ENCODE measurements at places on chromosomes 16 and 17. TPM values are rescaled to one million over a fixed set of nuclear protein-coding genes. Genes with fewer than 3 reads are reported as not detected.

CSH2 gene
- not detected for total RNA-seq

PRRT2 gene
- total RNA-seq = 13.5 TPM

KCNJ18 gene
- not detected for total RNA-seq

MFAP4 gene
- 153 TPM for total RNA-seq

NPW gene
- not detected for total RNA-seq

RAD51C gene
- total RNA-seq = 15.2 TPM

ADGRG3 gene
- total RNA-seq = 0.31 TPM

KRTAP4-1 gene
- not detected for total RNA-seq

NME3 gene
- 82.0 TPM for total RNA-seq

LPCAT2 gene
- total RNA-seq = 11.2 TPM

GRCh38 chr17:5843366-5844026 is 226.7 kb upstream of the WSCD1 start:
- ATAC-seq = no peak

- peak; percentile 7 for ATAC-seq
Observed at GRCh38 chr16:67481561-67482232, 740 bp upstream of the ATP6V0D1 start.

- no peak for ATAC-seq
Observed at GRCh38 chr16:85541980-85542900, 70.9 kb upstream of the GSE1 start.

DNA sequence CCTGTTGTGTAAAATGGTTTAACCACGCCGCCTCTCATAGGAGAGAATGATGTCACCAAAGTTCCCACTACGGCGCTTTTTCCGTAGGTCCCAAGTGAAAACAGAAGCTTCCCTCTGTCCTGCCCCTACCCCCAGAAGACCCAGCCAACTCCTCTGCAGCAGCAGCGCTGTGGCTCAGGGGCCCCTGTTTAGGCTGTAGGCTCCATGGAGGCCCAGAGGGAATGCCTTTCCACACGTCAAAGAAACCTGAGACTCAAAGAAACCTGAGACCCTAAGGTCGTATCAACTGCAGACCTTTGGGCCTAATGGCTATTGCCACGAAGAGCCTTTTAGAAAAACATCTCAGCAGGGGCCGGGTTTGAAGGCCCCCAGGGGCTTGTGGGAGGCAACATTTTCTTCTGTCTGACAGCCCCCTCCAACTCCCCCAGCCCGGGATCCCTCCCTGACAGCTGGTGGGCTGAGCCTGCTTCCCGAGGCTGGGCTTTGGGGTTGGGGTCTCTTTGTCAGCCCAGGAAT is 43.1 kb upstream of the MEAK7 start:
- ATAC-seq = no peak

DNA sequence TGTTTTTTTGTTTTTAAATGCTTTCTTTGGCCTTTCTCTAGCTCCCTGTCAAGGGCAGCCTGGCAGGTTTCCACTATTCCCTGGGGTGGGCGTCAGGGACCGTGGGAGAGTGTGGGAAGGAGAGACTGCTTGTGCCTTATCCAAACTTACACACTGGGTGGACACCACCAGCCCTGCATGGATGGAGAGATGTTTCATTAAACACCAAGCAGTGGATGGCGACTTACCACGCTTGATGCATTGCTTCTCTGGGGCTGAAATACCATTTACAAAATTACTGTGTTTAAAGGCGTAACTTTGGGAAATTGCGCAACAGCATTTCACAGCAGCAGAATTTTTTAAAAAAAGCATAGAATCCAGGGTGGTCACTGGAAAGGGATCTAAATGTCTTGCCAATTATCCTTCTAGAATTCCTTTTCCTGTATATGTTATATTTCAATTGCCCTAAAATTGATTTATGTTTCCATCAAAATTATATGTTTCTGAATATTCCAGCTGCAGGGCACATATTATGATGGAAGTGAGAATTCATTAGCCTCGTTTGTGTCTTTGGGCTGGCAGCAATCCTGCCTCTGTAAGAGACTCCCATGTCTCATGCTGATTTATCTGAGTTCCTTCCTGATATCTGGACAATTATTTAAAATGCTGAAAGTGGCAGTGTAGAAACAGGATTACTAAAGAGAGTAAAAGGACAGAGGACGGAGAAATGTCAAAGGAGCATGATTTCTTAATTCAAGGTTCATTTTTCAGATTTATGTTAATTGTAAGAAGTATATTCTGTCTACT is 247.3 kb downstream of the GRIN2A start:
- no peak for ATAC-seq

DNA sequence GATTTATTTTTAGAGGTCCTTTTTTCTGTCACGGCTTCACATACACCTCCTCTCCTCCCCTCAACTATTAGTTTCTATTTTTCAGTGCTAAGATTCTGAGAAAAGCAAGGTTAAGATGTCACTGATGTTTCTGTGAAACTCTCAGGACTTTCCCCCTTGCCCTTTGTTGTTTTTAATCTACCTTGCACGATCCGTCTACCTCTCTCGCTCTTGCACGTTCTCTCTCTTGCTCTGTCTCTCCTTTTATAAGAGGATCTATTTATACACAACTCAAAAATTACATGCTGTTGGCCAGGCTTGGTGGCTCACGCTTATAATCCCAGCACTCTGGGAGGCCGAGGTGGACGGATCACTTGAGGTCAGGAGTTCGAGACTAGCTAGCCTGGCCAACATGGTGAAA is 43.6 kb downstream of the RPA1 start:
- no peak for ATAC-seq

Data from gastroesophageal sphincter (tissue), 4 donors.